ENCODE measurements at places on chromosomes 4 and X.

GRCh38 chr4:22986262-22986661 is 293.5 kb downstream of the GBA3 start:
- no peak for DNase-seq

- DNase-seq = no peak
Measured at GRCh38 chrX:102063445-102064074, 61.9 kb upstream of the TCEAL2 start.

DNA sequence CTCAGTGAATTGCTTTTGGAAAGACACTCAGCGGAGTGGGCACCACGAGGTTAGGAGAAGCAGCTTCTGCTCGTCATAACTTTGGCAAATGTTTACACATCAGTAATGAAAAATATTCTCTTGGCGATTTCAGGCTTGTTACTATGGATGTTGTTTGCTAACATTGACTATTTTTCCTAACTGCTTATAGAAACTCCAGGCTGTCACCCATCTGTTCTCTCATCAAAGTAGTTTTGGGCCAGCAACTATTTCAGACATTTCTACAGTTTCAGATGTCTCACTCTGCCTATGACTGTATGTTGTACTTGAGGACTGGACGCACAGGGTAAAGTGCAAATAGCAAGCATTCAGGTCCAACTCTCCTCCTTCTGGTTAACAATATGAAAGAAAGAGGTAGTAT is 346.7 kb downstream of the TRIML1 start:
- DNase-seq = no peak

- DNase-seq = peak; percentile 10
Measured at GRCh38 chr4:99179626-99180025, 35.5 kb upstream of the ADH4 start.

GRCh38 chr4:121736735-121737351 is 28.1 kb downstream of the SMIM43 start:
- DNase-seq = peak; percentile 75

GRCh38 chr4:69032847-69033638 is 63.2 kb upstream of the UGT2B7 start:
- DNase-seq = no peak

GRCh38 chr4:121026034-121026433 is 46.3 kb downstream of the NDNF start:
- DNase-seq = no peak

DNA sequence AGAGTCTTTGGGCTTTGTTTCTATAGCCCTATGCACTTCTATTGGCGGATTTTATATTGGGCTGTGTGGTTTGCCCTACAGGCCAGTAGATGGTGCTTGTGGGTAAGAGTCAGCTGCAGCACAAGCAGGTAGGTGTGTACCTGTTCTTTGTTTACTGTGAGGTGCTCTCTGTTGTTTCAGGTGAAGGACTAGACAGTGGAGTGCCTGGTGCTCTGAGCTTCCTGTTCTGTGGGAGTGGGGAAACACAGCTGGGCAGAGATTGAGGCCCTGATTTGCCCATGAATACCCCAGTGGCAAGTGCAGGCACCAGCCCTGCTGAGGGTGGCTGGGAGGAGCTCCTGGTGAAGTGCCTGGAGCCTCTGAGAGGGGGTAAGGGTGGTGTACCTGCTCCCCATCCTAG is 26.3 kb upstream of the UCP1 start:
- DNase-seq = no peak

GRCh38 chr4:84719115-84719514 is 136.2 kb downstream of the CDS1 start:
- no peak for DNase-seq

DNA sequence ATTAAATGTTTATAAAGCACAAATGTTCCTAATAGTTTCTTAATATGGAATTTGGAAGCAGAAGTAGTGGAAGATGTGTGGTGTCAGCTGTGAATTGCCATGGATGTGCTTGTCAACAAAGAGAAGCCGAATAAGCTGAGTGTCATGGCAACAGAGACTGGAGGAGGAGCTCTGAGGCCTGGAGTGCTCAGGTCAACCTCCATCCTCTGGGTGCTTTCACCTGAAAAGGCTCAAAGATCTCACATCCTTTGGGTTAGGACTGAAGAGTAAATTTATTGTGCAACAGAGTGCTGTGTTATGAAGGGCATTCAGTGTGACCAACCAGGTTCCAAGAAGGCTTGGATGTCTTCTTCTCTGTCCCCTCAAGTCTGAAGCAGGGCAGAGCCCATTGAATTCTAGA is 18.7 kb downstream of the SGMS2 start:
- no peak for DNase-seq

GRCh38 chrX:100263650-100264049 is 146.4 kb downstream of the PCDH19 start:
- DNase-seq = no peak

DNA sequence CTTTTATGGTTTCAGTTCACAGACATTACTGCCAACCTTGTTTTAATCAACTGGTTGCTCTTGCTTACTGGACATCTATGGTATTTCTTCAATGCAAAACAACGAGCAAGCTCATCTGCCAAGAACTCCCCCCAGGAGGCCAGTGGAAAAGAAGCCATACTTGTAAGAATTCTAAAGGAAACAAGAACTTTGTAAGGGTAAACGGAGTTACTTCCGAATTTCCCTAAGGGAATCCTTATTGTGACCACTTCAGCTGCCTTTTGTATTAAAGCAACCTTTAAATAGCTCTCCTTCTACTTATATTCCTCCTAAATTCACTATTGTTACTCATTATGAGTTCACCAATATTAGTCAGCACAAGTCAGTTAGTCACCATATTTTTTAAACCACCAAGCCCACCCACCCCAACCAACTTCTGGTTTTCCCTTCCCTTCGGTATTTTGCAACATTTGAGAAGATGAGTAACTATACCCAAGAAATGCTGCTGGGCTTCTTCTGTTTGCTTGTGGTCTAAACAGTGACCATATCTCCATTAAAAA is 602.8 kb upstream of the DIPK2B start:
- DNase-seq = peak; percentile 76

DNA sequence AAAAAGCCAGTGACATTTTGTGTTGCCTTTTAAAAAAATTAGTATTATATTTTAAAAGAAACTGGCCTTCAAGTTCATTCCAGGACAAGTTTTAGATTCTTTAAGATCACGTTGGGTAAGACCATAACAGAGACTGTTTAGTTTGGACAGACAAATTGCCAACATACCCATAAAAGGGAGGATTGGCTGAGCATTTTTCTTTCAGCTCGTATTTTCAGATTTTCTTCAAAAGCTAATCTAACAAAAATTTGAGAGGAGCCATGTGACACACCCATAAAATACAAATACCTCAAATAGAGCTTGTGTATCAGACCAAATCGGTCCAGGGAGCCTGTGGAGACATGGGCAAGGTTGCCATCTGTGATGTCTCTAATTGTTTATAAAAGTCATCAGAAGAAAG is 74.6 kb upstream of the C1QTNF7 start:
- no peak for DNase-seq

GRCh38 chrX:125507119-125507518 is 187.4 kb downstream of the TEX13C start:
- no peak for DNase-seq

- DNase-seq = no peak
Measured at GRCh38 chrX:154091678-154092077, 5.8 kb downstream of the MECP2 start.

DNA sequence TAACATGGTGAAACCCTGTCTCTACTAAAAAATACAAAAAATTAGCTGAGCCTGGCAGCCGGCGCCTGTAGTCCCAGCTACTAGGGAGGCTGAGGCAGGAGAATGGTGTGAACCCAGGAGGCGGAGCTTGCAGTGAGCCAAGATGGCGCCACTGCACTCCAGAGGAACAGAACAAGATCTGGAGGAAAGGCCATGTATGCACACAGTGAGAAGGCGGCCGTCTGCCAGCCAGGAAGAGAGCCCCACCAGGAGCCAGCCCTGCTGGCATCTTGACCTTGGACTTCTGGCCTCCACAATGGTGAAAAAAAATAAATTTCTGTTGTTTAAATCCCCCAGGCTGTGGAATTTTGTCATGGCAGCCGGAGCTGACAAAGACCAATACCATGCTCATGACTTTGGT is 28.2 kb upstream of the MSX1 start:
- no peak for DNase-seq

DNA sequence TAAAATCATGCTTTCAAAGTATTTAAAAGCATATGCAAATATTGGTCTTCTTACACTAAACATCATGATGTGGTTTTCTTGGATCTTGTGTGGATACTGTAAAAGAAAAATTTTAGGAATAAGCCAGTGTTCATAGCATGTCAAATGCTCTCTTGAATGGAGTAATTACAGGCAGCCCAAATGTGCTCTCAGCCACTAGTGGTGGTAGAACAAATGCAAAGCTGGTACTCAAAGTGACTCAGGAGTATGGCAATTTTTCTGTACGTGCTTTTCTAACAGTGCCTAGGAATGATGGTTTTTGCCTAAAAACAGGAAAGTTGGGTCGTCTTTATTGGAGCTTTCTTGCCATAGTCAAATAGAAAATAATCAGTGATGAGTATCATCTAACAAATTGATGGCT is 19.9 kb downstream of the PGRMC2 start:
- no peak for DNase-seq

DNA sequence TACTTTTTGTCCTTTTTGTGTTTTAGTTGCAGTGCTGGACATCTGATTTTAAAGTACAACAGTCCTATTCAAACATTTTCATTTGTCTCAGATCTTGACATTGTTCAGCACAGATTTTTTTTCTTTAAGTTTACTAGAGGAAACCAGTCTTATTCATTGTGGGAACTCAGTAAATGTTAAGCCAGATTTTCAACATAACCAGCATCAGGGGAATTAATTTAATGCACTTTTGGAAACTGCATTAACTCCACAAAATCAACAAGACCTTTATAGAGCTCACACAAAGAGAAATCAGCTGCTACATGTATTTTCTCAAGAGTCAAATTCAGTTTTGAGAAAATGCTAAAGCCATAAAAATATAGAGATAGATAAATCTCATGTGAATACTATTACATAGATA is 9.9 kb downstream of the CPE start:
- DNase-seq = no peak

DNA sequence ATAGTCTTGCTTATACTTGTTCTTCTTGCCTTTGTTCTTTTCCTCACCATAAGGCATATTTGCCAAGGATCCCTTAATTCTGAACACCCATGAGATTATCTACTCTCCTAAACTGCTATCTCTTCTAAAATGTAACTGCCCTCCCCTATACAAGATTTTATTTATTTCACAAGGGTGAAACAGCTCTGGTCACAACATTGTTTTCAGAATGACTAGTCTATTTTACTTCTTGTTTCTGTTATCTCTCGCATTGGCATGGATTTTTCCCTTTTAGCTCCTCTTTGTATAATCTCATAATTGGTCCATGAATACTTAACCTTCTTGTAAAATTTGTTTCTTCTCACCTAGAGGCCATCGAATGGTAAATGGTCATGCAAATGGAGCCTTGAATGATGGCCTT is 17.2 kb upstream of the COL25A1 start:
- DNase-seq = no peak

- no peak for DNase-seq
Measured at GRCh38 chrX:1401611-1402430, 9.9 kb upstream of the SLC25A6 start.

DNA sequence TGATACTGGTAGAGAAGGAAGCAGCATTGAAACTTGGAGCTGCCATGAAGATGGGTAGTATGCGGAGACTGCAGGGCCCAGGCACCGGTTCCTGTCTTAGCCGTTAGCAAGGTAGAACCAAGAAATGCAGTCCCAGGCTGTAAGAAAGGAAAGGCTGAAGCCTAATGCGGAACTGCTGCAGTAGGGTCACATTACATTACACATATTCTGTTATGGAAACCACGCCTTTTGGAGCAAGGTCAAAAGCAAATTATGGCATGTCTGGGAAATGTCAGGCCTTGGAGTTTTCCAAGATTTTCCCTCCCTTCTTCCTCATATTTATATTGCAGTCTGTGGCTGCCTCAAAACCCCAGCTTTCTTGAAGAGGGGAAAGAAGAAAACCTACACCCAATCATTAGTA is 204.8 kb upstream of the RASGEF1B start:
- no peak for DNase-seq

DNA sequence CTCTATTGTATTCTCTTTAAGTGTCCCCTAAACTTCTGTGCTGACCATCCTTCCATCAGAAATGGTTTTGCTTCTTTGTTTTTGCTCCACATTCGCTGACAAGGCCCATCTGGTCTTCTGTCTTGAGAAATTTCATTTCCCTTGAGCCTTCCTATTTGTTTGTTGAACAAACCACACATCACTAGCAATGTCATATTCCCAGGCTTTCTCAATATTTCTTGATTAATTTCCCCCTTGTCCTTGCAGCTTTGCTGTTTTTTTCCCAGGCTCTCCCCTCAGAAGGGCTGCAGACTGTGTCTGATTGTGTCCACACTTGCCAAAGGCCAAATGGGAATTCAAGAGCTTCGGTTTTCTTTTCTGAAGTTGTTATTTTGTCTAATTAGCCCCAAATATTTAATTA is 158.9 kb downstream of the MID1IP1 start:
- DNase-seq = no peak

GRCh38 chrX:111955901-111956300 is 79.9 kb downstream of the TRPC5OS start:
- no peak for DNase-seq

- peak; percentile 43 for DNase-seq
Measured at GRCh38 chr4:54614149-54614548, 43.6 kb upstream of the KIT start.

DNA sequence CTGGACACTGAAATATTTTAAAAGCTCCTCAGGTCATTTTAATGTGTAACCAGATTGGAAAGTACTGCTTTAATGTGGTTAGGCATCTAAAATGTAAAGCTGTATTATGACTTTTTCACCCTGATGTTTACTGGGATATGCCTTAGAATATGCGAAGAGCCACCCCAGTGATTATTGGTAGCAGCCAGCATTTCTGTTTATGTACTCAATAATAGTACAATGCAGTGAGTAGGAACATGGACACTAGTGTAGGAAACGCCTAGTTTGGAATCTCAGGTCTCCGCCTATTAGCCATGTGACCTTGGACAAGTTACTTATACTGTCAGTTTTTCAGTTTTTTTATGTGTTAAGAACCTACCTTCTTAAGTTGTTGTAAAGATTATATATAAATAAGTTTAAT is 446.0 kb upstream of the PITX2 start:
- DNase-seq = no peak

- peak; percentile 34 for DNase-seq
Measured at GRCh38 chr4:98747393-98748091, 89.1 kb upstream of the TSPAN5 start.

- no peak for DNase-seq
Measured at GRCh38 chrX:40151211-40152172, 53.7 kb upstream of the BCOR start.

GRCh38 chr4:76948443-76949275 is 893 bp upstream of the SEPTIN11 start:
- DNase-seq = peak; percentile 83

- no peak for DNase-seq
Measured at GRCh38 chr4:163833669-163834068, 339.2 kb downstream of the TMA16 start.

- peak; percentile 98 for DNase-seq
Measured at GRCh38 chr4:128386761-128387599, 99.4 kb upstream of the PGRMC2 start.

All from astrocyte of the hippocampus (primary cell).